ENCODE measurements at places on chromosomes 1 and 21.
A peak's percentile ranks its signal among the peaks of the same experiment; 100 is the strongest.

DNA sequence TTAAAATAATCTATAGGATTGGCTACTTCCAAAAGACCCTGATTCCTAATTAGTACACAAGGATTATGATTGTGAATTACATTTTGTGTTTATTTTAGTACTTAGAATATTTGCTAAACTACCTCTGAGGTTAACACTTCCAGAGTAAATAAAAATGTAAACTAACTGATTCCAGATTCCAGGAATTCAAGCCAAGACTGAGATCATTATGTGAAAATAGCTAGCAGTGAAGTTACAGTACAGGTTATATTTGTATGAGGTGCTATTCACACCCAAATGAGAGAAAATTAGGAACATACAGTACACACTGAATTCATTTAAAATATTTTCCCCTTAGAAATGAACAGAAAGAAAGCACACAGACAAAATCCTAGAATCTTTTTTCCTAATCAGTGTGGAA, 28.8 kb downstream of the TTLL7 start:
- no peak for DNase-seq

DNA sequence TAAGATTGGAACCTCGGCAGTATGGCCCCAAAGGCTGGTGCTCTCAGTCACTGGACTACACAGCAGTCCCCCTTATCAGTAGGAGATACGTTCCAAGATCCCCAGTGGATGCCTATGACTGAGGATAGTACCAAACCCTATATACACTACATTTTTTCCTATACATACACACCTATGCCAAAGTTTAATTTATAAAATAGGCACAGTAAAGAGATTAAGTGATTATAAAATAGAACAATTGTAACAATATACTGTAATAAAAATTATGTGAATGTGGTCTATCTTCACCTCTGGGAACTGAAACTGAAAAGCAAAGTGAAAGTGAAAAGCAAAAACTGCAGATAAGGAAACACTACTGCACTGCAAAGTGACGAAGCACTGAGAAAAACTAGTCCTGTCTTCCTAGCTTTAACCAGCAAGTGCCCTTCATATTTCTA, 96.8 kb downstream of the INTS7 start:
- no peak for DNase-seq

- no peak for DNase-seq
Observed at GRCh38 chr1:204894606-204895005, 23.9 kb downstream of the NFASC start.

DNA sequence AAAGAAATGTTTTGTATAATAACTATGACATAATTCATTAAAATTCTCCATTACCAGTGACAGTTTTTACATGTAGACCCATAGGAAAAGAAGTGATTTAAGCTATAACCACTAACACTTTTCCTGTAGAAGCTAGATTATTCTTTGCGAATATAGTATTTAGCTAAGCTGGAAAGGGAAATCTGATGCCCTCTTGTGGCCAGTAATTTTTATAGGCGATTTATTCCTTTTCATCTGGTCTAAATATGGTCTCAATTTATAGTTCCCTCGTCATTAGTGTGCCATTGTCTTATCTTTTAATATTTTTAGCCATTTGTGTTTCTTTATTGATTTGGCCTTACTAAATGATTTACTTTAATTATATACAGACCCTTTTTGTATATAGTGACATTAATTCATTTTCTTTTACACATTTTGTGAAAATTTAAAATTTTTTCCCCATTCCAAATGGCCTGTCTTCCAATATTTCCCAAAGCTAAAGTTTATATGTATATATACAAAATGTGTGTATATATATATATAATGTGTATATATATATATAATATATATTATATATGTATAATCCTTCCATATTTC, 26.7 kb downstream of the BTG3 start:
- DNase-seq: peak; percentile 48

DNA sequence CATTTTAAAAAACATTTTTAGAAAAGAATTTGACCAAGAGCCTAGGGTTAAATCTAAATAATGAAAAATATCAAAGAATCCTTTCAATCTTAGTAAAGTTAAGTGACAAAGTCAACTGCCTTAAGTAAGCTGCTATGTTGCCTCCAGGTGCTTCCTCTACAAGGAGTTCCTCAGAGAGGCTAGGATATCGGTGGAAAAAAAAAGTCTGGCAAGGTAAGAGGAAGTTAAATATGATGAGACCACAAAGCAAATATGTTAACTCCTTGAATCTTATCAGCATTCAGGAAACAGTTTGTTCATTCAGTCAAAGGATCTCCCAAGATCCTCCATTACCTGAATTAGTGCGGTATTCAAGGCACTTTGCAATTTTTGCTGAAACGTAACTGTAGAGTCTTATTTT, 563.5 kb downstream of the PTPRC start:
- peak; percentile 10 for DNase-seq

GRCh38 chr1:85898861-85899260, 190.6 kb upstream of the ZNHIT6 start:
- DNase-seq: no peak

- DNase-seq: no peak
Observed at GRCh38 chr1:92993581-92993980, 32.3 kb upstream of the DIPK1A start.

- peak; percentile 92 for DNase-seq
Observed at GRCh38 chr1:8096105-8097011, 70.2 kb upstream of the ERRFI1 start.

DNA sequence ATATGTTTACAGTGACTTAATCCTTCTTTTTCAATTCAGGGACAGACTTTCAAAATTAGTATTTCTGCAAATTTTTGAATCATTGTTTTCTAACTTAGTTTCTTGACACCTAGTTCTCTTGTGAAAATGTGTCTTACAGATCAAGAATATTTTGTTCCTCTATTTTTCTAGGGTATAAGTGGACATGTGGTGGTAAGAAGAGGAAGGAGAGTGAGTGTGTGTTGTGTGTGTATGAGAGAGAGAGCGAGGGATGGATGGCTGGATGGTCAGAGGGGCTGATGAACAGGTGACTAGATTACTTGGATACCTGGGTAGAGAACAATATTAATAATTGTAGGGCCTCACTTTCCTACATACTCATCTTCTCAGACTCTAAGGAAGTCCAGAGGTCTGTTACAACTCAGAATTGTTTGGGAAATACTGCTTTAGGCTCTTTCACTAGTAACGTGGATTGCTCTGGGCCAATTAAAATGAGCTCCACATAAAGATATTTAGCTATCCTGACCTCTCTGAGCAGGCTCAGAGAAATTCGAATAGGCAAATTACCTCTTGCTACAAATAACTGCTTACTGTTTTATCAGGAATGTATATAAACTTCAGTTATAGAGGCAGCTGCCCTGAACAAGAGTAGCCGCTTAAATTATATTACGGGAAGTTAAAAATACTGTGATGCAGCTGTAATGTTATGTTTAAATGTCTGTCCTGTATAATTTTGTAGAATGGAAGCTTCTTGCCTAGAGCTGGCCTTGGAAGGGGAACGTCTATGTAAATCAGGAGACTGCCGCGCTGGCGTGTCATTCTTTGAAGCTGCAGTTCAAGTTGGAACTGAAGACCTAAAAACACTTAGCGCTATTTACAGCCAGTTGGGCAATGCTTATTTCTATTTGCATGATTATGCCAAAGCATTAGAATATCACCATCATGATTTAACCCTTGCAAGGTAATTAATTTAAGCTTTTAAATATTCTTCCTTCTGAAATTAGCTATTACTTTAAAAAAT, 19.7 kb downstream of the GPSM2 start:
- no peak for DNase-seq

- no peak for DNase-seq
Observed at GRCh38 chr1:31910933-31911332, 27.2 kb downstream of the PTP4A2 start.

GRCh38 chr1:31374511-31375196, 1.8 kb upstream of the FABP3 start:
- no peak for DNase-seq

- peak; percentile 24 for DNase-seq
Observed at GRCh38 chr1:173255214-173255813, 48.2 kb upstream of the TNFSF4 start.

DNA sequence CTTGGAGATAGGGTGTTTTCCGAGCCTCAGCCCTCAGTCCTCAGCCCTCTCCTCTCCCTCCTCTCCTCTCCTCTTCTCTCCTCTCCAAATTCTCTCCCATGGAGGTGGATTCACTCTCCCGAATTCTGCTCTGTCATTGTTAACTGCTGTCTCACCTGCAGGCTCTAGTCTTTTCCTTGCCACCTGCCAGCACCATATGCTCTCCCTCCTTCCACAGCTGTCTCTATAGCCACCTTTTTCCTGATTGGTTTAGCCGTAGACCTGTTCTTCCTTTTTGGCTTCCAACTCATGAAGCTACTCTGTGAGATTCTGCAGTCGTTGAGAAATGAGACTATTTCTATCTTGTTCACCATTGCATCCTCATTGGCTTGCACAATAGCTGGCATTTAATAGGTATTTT, 19.7 kb downstream of the COG2 start:
- DNase-seq: no peak

DNA sequence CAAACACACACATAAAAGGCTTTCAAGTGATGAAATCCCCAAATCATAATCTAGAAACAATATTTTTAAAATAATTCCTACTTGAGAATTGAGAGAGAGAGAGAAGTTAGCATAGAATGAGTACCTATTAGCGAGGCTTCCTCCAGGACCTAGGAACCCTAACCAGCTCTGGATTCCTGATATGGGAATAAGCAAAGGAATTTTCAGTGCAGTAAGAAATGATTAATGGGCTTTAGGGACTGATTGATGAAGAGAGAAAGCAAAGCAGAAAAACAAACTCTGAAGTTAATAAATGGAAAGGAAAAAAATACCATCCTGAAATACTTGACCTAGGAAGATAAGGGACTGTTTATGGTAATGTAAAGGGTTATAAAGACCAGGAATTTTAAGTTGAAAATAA, 60.6 kb downstream of the WARS2 start:
- DNase-seq: no peak

GRCh38 chr1:28642056-28642846, 616 bp downstream of the TAF12 start:
- DNase-seq: peak; percentile 21

- no peak for DNase-seq
Observed at GRCh38 chr1:151511636-151512215, 539 bp downstream of the CGN start.

DNA sequence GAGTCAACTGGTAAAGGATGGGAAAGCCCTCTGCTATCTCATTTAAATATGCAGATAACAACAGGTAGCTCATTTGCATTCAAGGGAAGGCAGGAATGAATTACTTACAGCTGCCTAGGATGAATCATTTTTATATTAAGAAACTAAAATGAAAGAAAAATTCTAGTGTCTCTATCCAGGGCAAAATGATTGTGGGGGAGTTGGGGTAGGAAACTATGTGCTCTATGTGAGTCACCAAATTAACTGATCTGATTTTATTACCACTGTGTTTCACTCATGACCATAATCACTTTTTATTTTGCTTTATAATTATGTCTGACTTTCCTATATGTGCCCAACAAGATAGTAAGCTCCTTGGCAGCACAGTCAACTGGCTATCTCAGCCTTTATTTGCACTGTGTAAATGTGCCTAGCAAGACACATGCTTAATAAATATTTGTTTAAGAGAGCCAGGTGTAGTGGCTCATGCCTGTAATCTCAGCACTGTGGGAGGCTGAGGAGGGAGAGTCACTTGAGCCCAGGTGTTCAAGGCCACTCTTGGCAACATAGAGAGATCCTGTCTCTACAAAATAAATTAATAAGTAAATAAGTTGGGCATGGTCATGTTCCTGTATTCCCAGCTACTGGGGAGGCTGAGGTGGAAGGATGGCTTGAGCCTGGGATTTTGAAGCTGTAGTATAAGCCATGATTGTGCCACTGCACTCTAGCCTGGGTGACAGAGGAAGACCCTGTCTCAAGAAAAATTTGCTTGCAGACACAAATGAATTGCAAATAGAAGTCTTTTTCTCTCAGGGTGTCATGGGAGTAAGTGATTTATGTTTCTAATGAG, 84.1 kb downstream of the SPAG17 start:
- no peak for DNase-seq

- no peak for DNase-seq
Observed at GRCh38 chr1:151984313-151984956, 9.2 kb downstream of the S100A10 start.

GRCh38 chr1:29641921-29642320, 405.6 kb downstream of the PTPRU start:
- no peak for DNase-seq

GRCh38 chr1:81113688-81114087, 687.0 kb upstream of the ADGRL2 start:
- no peak for DNase-seq

DNA sequence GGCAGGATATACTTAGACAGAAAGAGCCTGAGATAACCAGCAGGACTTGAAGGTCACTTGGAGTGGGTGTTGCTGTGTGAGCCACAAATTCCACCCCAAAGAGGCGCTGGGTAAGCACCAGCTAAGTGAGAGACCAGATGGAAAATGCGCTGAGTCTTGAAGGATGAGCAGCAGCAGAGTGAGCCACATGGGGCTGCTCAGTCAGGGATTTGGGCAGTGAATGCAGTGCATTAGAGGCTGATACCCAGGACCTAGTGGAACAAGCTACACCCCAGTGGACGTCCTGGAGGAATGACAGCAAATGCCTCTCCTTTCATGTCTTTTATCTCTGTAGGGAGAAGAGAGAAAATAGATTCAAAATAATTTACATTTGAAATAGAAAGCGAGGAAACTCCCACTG, 11.3 kb downstream of the GRIK1 start:
- DNase-seq: no peak

DNA sequence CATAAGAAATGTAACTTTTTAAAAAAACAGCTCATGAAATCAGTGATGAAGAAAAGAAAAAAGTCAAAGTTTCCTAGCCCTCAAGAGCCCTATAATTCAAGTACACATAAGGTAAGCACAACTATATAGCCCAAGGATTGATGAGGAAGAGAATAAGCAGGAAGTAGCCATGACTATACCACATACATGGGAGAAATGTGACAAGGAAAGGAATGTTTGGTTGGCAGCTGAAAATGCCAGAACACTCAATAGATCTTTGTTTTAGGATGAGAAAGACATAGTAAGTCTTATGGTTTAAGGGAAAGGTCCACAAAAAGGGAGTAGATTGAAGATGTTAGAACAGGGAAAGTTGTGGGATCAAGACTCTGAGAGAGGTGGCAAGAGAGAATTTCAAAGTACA, 5.7 kb downstream of the DOCK7 start:
- DNase-seq: peak; percentile 24

GRCh38 chr1:217896490-217896889, 265.3 kb downstream of the SPATA17 start:
- DNase-seq: peak; percentile 23
